ENCODE measurements at places on chromosomes 16 and 17.

DNA sequence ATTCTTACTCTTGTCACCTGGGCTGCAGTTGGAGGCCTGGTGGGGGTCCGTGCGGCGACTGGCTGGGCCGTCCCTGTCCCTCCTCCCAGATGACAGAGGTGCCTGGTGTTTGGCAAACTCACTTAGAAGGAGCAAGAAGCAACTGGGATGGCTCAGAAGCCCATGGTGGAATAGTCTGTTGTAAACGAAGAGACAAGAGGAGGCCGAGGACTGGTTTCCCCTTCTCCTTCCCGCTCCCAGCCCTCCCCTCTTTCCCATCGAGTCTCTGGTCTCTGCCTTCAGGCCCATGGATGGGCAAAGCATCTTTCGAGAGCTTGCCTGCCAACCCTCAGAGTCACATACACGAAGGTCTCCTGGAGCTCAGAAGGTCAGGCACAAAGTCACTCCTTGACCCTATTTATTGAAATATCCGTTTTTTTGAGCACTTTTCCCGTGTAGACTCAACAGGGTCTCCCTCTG lies 364.4 kb downstream of the SEC14L1 start:
- no peak for DNase-seq

GRCh38 chr16:15434425-15435215 lies at the start of gene BMERB1:
Gene BMERB1, plus strand, starts transcription at chr16:15434588. Its CDS starts 66 bp downstream, at chr16:15434654.
- DNase-seq, result peak; percentile 8

GRCh38 chr16:88274847-88275246 lies 107.9 kb upstream of the ZNF469 start:
- no peak for DNase-seq

- DNase-seq, result no peak
Observed at GRCh38 chr16:5604770-5605169, 507.2 kb upstream of the EEF2KMT start.

- DNase-seq, result no peak
Observed at GRCh38 chr16:85089525-85089924, 22.7 kb downstream of the CIBAR2 start.

All from stimulated activated CD8-positive, alpha-beta memory T cell treated with anti-CD3 and anti-CD28 coated beads, Interleukin-12 subunit alpha, Interleukin-12 subunit beta, amount 100 ng/mL, for 4 hours (primary cell).